ENCODE measurements at places on chromosomes 7 and 10.

GRCh38 chr7:117790731-117791130 lies 82.5 kb downstream of the CTTNBP2 start:
- DNase-seq: no peak

GRCh38 chr7:131836733-131837132 lies 280.3 kb upstream of the PODXL start:
- DNase-seq: peak; percentile 53

GRCh38 chr7:27799212-27799611 lies 59.2 kb downstream of the TAX1BP1 start:
- DNase-seq: no peak

GRCh38 chr10:76736392-76736791 lies 901.2 kb downstream of the KCNMA1 start:
- no peak for DNase-seq

DNA sequence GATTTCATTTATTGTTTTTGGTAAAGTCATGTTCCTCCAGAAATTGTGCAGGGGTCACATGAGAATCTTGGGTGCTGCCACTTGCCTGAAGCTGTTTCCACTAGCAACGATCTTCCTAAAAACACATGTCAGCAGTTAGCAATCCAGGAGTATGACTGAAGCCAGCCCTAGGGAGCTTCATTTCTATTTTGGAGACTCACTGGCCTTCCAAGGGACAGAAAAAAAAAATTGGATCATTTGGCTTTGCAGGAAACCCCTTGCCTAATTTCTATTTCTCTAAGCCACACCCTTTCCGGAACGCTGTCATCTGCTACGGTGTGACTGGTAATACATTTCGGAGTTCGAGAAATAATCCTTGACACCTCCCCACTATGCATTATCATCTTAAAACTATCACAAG lies 204.7 kb downstream of the TAX1BP1 start:
- no peak for DNase-seq

DNA sequence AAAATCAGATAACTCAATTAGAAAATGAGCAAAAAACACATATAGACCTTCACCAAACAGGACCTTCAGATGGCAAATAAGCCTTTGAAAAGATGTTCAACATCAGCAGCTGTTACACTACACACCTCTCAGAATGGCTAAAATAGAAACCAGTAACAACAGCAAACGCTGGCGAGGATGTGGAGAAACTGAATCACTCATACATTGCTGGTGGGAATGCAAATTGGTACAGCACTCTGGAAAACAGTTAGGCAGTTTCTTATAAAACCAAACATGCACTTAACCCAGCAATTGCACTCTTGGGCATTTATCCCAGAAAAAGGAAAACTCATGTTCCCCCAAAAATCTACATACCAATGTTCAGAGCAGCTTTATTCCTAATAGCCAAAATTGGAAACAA lies 37.7 kb upstream of the SMARCD3 start:
- DNase-seq: no peak

GRCh38 chr7:41730161-41730560 lies 27.3 kb upstream of the INHBA start:
- no peak for DNase-seq

DNA sequence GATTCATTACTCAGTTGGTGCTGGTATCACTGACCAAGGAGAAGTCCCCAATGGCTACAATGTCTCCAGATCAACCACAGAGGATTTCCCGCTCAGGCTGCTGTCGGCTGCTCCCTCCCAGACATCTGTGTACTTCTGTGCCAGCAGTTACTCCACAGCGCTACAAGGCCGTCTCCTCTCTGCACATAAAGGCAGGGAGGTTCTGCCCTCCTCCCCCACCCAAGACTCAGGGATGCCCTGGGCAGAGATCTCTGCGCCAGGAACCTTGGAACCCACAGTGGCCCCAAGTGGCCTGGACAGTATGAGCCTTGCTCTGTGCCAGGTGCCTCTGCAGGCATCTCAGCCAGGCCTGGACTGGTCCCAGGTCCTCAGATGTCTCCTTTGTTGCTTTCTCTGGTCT lies 193.4 kb upstream of the PRSS58 start:
- no peak for DNase-seq
